ENCODE measurements at places on chromosomes 11 and 22.

- no peak for DNase-seq
These were observed 83.9 kb downstream of the AMOTL1 start for GRCh38 chr11:94851864-94852636.

GRCh38 chr22:31308181-31308580, 15.9 kb upstream of the PIK3IP1 start:
- DNase-seq: no peak

DNA sequence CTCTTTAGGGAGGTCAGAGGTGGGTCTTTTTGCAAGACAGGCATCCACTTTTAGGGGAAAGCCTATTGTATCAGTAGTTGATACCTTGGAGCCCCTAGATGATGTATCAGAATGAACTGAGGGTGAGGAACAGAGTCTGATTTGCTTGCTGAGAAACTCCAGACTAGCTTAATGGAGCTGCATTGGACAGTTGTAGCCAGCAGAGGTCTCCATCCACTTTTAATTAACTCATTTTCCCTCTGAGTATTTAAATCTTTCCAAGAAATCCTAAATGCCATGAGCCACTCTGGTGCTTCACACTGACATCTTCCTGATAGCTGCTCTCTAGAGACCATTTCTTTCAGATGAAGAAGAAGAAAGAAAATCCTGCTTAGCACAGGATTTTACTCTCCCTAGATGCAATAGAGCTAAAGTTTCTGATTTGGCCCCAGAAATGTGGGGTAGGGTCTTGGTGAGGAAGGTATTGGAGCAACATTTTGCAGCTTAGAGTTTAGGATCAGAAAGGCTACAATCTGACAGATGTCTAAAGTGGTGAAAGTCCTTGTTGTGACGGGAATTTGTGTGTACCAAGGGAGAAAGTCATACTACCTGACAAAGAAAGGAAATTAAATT, 38.0 kb downstream of the EXT2 start:
- no peak for DNase-seq

- DNase-seq: no peak
These were observed 5.6 kb downstream of the DDX10 start for GRCh38 chr11:108670451-108670850.

GRCh38 chr11:108713076-108713790, 48.4 kb downstream of the DDX10 start:
- DNase-seq: no peak

DNA sequence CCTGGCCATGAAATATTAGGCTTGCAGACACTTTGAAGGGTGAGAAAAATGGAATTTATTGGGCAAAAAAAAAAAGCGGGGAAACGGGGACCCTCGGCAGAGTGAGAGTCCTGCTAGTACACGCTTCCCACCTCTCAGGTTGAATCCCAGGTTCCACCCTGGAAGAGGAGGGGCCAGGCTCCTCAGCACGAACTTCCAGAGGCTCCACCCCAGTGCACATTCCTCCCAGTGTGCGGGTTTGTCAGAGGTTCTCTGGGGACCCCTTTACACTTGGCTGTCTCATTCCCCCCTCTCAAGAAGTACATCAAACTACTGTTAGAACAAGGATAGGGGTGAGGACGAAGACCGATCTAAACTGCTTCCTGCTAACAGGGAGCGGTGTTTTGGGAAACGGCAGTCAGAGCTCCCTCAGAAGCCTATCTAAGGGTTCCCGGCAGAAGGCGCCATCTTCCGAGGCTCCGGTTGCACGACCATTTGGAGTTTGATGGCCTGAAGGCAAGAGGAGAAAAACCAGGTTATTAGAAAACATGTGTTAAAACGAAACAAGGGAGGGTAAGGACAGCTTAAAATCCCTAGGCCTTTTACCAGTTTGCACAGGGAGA, 27.5 kb downstream of the FOLR3 start:
- DNase-seq: no peak

DNA sequence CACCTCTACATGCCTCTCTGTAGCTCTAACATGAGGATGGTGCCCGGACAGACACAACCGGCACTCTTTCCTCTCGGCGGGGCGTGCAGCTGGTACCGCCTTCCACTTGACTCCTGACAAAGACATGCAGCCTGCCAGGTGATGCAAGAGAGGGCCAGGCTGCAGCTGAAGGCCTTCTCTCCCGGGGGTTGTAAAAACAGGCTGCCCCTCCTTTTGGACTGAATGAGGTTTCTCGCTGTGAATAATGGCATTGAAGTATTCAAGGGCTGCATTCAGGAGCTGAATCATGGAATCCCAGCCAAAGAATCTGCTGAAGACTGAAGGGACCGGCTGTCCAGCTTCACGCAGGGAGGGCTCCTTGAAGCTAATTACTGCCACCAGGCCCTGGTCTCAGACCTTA, 110.9 kb downstream of the GALNT18 start:
- DNase-seq: no peak

- no peak for DNase-seq
These were observed 85.5 kb downstream of the MORC2 start for GRCh38 chr22:30882974-30883533.

DNA sequence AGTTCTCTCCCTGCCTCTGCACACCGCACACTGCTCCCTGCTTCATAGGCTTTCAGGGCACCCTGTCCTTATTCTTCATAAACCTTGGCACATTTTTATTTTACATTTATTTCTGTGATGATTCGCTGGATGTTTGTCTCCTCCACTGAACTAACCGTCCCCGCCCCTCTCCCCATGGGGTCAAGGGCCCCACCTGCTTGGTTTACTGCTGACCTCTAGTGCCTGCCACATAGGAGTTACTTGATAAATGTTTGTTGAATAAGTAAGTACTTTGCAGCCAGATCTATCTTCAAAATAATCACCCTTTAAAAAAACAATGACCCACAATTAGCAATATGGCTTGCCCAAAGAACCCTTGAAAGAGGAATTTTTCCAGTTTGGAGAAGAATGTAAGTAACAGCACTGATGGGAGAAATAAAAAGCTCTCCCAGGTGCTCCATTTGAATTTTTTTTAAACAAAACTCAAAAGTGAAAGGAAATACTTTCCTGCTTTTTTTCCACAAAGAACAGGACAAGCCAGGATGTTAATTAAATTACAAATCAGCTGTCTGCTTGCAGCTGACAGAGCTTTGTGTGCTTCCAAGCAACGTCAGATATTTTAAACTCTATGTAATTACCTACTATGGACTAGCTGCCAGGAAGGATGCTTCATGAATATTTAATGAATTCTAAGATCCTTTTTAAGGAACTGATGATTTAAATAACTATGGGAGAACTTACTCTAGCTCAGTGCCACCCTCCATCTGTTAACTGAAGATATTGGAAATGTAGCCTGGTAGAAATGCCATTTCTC, 1083.6 kb downstream of the DLG2 start:
- no peak for DNase-seq

DNA sequence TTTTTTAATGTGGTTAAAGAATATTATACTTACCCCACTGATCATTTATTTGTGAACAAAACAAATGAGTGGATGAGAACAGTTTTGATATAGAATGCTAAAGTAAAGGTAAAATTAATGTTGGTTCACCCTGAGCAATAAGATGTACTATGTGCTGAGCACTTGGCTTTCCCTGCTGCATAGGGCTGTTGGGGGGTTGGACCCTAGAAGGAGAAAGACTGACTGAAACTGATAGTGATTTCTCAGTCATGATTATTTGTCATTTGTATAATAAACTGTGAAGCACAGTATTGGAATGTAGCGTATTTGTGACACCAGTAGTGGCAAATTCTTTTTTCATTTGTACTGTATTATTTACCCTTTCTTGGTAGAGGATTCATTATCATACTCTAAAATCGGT, 63.3 kb downstream of the PRMT3 start:
- no peak for DNase-seq

- DNase-seq: no peak
These were observed 7.0 kb upstream of the DDX17 start for GRCh38 chr22:38513063-38513462.

DNA sequence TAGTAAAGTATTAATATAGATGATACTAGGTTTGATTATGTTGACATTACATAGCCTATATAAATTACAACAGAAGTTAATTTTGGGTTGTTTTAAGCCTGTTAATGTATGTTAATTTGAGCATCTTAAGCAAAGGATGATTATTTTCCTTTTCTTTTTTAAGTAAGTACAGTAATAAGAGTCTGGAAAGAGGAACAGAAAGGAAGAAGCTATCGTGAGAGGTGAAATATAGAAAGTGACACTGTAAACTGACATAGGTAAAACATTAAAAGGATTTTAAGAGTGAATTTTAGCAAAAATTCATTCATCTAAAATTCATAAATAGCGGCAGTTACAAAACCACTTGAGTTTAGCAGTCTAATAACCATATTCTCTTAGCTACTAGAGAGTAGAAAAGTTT, 45.5 kb downstream of the FAR1 start:
- DNase-seq: no peak

DNA sequence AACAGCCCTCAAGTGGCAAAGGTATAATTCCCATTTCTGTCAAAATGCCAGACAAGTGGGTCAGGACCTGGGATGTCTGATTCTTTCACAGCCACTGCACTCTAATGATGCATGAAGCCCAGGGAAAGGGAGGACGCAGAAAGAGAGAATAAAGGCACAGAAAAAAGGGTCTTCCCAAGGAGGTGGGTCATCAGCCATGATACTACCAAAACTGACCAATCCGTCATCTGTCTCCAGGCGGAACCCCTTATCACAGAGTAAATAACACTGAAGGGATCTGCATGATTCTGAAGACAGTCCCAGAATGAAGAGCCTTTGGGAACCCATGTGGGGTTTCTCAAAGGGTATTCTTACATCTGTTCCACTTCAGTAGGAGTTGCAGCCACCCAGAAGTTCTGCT, 73.8 kb upstream of the OPCML start:
- no peak for DNase-seq

DNA sequence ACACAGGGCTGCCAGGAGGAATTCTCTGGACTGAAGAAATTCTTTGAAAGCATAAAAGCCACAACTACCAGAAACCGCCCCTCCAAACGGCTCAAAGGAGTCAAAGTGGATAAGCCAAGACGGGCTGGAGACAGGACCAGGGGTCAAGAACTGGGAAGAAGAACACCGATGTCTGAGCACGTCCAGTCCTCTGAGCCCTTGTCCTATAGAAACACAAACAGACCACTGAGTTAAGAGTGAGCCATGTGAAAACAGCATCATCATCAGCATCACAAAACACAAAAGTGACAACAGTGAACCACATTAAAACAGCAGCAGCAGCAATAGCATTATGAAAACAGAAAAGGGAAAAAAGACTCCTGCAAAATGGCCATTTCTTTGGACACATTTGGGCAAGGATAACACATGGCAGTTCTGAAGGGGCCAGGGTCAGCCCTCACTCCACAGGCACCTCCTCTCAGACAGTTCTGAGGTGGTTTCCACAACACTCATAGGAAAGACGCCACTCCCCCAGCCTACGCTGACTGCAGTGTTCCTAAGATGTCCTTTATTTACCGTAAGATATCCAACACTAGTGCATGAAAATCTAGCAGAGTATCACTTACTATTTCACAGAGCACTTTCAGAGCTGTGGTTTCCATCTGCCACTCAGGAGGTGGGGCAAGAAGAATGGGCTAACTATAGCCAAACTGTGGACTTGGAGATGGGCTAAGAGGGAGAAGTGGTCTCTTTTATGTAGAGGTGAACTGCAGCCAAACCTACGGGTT, 28.6 kb upstream of the YPEL1 start:
- no peak for DNase-seq

DNA sequence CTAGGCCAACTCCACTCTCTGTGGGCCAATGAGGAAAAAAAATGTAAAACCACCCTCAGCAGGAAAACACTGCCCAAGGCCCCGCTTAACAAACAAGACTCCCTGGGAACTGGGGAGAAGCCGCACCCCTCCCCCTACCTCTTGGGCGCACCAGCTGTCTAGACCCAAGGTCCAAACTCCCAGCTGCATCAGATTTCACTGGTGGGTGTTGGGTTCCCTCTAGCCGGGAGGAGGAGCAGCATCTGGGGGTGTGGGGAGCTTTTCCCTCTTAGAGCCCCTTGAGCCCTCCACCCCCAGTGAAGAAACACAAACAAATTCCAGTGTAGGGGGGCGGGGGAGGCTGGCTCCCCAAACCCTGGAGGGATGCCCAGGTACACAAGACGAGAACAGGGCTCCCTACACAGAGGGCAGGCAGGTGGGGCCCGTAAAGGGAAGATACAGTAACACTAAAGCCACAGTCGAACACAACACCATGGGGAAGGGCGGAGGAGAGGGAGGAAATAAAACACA, 64.9 kb downstream of the NECTIN1 start:
- DNase-seq: no peak

DNA sequence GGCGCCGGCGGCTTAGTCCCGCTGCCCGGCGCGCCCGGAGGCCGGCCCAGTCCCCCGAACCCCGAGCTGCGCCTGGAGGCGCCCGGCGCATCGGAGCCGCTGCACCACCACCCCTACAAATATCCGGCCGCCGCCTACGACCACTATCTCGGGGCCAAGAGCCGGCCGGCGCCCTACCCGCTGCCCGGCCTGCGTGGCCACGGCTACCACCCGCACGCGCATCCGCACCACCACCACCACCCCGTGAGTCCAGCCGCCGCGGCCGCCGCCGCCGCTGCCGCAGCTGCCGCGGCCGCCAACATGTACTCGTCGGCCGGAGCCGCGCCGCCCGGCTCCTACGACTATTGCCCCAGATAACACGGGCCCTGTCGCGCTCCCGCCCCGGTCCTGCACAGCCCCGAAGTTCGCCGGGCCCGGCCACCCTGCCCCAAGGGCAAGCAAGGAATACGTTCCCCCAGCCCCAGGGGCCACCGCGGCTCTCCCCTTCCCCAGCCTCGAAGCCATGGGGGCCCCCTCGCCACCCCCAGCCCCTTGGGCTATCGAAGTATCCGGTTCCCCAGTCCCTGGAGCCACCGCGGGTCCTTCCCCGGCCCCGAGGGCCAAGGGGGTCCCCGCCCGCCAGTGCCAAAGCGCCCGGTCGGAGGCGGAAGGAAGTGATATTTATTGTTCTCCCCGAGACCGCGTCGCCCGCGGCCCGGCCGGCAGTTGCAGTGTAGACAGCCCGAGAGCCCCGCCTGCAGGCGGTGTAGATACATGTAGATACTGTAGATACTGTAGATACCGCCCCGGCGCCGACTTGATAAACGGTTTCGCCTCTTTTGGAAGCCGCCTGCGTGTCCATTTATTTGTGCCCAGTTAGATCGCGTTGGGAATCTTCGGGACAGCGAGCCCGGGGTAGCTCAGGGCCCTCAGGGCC, 6.2 kb downstream of the TBX1 start:
- DNase-seq: no peak

- DNase-seq: peak; percentile 2
These were observed 258.3 kb downstream of the LRRC4C start for GRCh38 chr11:41201156-41201555.

- DNase-seq: no peak
These were observed 18.1 kb downstream of the DUSP8 start for GRCh38 chr11:1553808-1554594.

- no peak for DNase-seq
These were observed 102.9 kb upstream of the PAX6 start for GRCh38 chr11:31913985-31914384.
